Activated effector memory CD4-positive, alpha-beta T cell treated with anti-CD3 and anti-CD28 coated beads, Interleukin-2, amount 50 U/mL, for 16 hours (primary cell): ENCODE measurements at places on chromosomes 4 and X.

- no peak for DNase-seq
Observed at GRCh38 chr4:173937631-173938270, 345.7 kb downstream of the FBXO8 start.

DNA sequence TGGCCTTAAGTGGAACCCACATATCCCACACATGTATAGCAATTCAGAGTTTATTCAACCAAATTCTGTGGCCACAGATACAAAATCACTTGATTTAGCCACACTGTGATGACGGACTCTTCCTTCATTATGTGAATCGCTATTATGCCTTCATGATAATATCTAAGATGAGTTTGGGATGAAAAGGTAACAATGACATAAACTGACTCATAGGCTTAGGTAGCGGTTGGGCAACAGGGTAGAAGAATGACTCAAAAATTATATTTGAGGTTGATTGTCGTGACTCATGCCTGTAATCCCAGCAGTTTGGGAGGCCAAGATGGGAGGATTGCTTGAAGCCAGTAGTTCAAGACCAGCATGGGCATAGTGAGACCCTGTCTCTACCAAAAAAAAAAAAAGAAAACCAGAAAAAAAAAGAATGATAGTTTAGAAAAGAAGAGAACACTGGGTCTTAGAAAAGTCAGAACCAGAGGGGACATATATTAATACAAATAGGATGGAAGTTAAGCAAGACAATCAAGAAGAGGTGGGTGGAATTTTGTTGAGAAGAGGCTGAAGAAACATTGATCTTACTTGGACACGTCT, 70.4 kb upstream of the USP9X start:
- DNase-seq: no peak

DNA sequence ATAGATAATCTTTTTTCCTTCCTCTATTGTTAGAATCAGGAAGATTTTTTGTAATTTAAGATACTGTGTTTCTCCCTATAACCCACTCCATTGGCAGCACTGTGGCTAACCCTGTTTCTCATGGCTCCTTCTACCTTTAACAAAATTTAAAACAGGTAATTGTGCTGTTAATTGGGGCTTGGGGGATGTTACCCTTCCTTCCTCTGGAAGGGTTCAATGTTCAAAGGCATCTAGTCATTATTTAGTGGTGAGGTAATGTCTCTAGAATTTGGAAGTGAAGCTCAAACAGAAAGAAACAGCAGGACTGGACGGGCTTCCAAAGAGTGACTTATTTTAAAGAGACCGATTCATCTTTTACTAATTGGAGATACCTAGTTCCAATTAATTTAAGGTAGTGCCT, 166.4 kb downstream of the TRIML1 start:
- DNase-seq: no peak

- no peak for DNase-seq
Observed at GRCh38 chr4:84531689-84532088, 32.6 kb upstream of the NKX6-1 start.

DNA sequence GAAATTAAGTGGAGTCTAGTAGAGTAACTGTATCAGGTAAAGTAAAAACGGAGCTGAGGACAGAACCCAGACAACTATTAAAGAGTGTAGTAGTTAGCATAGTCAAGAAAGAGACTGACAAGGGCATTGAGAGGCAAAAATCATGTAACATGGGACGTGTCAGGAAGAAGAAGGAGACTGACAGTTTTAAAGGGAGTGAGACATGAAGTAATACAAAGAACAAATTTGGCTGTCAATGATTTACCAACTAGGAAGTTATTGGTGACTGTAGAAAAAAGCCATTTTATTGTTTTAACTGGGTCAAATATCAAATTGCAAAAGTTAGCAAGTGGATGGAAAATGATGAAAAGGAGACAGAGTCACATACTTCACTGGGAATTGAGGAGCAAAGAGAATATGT, 422.3 kb downstream of the MAPK10 start:
- no peak for DNase-seq

DNA sequence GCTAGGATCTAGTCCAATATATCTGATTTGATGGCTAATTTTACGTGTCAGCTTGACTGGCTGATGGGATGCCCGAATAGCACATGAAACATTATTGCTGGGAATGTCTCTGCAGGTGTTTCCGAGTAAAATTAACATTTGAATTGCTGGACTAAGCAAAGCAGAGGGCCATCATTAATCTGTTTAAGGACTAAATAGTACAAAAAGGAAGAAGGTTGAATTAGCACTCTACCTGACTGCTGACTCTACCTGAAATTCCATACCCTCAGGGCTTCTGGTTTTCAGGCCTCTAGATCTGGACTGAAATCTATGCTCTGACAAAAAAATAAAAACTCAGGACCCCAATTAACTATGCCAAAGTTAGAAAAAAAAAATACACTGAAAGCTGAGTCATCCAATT, 1021.9 kb downstream of the FAM133A start:
- DNase-seq: no peak

- no peak for DNase-seq
Observed at GRCh38 chr4:1115528-1116293, 2.3 kb upstream of the RNF212 start.

GRCh38 chrX:130155564-130155963, 10.1 kb downstream of the AIFM1 start:
- DNase-seq: no peak

GRCh38 chr4:26218677-26219605, 101.9 kb upstream of the RBPJ start:
- no peak for DNase-seq

- DNase-seq: no peak
Observed at GRCh38 chr4:159410076-159410777, 307.3 kb downstream of the RAPGEF2 start.

DNA sequence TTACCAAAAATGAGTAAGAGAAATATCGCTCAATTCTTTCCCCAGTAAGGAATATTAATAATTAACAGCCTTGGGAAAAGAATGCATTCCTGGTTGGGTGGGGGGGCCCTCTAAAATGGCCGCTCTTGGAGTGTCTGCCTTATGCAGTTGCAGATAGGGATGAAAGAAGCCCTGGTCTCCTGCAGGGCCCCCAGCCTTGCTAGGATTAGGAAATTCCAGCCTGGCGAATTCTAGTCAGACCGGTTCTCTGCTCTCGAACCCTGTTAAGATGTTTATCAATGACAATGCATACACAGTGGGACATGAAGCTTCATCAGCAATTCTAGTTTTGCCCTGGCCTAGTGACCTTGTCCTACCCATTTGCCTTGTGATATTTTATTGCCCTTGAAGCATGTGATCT, 1047.7 kb upstream of the GRID2 start:
- no peak for DNase-seq

DNA sequence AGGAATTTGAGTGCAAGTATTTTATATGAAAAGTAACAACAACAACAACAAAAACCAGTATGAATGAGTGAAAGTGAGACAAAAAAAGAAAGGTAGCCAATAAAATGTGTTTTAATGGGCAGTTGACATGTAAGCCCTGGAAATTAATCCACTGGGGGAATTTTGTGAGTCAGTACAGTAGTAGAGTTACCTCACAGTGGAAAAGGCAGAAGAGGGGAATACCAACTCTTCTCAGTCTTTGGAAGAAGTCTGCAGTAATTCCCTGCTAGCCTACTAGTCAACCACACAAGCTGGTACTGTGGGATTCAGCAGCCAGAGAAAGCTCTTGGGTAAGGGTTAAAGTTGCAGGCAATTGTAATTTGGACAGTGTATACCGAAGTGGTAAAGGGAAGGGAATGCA, 76.3 kb upstream of the IL15 start:
- DNase-seq: no peak

GRCh38 chrX:105653891-105654290, 168.4 kb upstream of the NRK start:
- DNase-seq: no peak

- no peak for DNase-seq
Observed at GRCh38 chrX:16855363-16856075, 14.6 kb downstream of the RBBP7 start.

DNA sequence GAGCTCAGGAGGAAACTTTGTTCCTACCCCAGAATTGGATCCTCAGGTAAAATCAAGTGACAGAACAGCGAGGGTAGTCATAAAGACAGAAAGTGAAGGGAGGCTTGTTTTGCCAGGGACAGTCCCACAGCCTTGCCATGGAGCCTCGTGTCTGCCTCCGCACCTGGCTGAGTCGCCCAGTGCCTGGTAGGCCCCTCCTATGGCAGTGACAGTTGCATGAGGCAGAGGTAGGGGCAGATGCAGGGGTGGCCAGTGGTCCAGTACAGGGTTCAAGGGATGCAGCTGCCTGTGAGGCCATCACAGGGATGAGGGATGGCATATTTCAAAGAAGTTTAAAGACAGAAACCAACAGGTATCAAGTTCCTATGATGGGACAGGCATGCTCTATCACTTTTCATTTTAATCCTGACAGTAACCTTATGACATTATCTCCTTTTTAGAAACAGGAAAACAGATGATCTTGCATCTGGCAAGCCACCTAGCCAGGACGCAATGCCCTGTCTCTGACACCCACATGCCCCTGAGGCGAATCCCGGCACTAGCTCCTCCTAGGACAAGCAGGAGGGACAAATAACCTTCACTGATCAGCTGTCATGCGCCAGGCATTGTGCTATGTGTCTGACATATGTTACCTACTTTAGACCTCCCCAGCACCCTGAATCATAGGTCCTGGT, 127.4 kb upstream of the ENPP6 start:
- DNase-seq: no peak

GRCh38 chrX:77493677-77494553, 46.7 kb downstream of the FGF16 start:
- no peak for DNase-seq

GRCh38 chr4:845233-845835, 19.4 kb upstream of the CPLX1 start:
- DNase-seq: no peak

DNA sequence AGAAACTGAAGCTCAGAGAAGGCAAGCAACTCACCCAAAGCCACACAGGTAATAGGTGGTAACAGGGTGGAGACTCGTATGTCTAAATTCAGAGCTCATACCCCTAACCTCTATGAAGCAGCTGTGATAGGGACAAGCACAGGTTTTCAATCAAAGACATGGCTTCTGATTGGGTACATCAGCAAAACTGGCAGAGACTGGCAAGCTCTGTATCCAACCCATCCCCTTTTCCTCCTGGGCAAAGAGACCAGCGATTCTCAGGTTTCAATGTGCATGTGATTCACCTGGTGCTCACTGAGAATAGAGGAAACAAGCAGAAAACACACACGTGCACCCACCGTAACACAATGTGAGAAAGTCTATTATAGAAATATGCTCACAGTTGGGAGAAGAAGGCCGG, 153.0 kb downstream of the SMIM20 start:
- DNase-seq: no peak

- no peak for DNase-seq
Observed at GRCh38 chr4:112099701-112100297, 45.5 kb upstream of the FAM241A start.

DNA sequence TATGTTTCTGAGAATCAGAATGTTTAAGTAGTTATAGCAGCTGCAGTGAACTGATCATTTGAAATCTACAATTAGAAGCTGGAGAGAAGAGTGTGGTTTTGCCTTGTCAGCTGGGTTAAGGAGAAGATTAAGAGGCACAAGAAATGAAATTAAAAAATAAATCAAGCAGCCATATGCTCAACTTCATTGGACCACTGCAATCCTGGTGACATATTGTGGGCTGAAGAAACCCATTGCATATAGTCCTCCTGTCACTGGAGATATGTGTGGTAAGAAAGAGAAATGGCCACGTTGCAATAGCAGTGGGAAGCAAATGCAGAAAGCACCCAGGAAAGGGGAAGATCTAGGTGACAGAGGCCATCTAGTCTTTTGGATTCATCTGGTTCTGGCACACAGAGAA, 63.0 kb downstream of the INTS12 start:
- no peak for DNase-seq

DNA sequence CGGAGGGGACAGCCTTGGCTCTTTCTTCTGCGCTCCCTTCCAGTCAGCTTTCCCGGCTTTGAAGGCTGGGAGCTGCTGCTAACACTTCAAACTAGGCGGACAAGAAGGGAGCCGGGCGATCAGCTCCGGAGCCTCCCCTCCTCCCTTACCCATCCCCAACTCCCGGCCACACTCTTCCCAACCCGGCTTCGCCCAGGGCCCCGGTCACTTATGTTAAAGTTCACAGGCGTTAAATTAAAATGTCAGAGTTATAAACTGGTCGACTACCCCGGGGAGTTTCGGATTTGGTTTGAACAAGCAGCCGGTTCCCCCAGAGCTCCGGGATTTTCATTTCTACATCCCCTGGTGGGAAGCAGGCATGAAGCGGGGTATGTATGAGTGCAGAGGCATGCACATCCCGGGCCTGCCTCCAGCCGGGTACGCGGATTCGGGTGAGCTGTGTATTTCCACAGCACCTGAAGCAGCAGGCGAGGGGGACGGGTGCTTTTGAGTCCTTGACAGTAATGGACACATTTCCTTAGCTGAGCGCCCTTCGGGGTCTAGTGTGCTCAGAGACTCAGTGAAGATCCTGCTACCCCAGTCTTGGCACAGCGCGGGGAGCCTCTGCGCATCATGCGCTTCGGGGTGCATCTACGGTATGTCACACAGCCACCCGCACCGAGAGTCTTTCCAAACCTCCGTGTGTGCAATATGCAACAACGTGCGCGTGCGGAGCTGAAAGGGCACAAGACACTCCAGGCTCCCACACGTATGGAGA, 880 bp downstream of the UNC5C start:
- DNase-seq: no peak

DNA sequence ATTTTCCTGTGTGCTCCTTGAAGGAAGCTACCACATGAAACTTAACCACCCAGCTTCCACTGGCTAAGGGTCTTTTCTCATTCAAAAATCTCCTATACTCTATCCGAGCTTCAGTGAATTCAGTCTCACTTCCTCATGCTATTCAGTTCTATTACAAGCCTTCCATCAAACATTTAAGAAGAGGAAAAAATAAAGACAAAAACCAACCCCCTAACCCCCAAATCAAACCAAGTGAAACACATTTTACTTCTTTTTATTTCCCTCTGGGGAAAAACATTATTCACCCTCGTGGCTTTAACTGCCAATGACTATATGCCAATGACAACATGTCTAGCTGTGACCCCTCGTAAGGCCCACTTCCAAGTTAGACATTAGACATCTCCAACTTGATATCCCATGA, 16.2 kb upstream of the WDR19 start:
- DNase-seq: no peak

DNA sequence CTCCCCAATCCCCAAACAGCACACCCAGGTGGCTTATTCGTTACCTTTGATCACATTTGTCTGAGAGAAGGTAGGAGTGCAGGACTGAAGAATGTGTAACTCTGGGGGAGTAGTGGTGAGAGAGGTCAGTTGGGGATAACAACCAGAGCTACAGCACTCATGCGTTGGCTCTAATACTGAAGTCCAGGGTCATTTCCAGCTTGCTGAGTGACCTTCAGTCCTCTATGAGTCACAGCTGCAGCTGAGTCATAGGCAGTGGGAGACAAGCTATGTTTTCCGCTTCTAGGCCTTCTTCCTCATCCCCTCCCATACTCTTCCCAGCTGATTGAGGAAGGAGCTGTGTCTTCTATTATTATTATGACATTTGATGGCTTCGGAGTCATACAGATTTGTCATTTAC, 31.6 kb upstream of the CT47C1 start:
- DNase-seq: no peak

GRCh38 chrX:141701072-141701471, 2.5 kb upstream of the SPANXD start:
- DNase-seq: no peak
